ENCODE measurements at places on chromosomes 5 and 9.

- no peak for DNase-seq
Observed at GRCh38 chr5:96253140-96253539, 179.9 kb downstream of the PCSK1 start.

- DNase-seq = no peak
Observed at GRCh38 chr9:120405860-120406259, 174.1 kb downstream of the CDK5RAP2 start.

GRCh38 chr5:134459491-134459890 lies 47.8 kb upstream of the CDKN2AIPNL start:
- DNase-seq = no peak

GRCh38 chr5:66860199-66860975 lies 264.2 kb downstream of the MAST4 start:
- DNase-seq = no peak

DNA sequence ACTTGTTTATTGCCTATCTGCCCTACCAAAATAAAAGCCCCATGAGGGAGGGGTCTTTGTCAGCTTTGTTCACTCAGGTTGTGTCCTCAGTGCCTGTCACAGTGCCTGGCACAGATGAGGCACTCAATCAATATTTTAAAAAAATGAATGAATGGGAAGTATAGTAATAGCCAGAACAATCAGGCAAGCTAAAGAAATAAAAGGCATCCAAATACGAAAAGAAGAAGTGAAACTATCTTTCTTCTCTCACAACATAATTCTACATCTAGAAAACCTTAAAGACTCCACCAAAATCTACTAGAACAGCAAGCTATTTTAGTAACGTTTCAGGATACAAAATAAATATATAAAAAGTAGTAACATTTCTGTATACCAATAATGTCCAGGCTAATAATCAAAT lies 37.8 kb upstream of the C5orf63 start:
- no peak for DNase-seq

- no peak for DNase-seq
Observed at GRCh38 chr9:134469041-134469875, 143.0 kb downstream of the RXRA start.

DNA sequence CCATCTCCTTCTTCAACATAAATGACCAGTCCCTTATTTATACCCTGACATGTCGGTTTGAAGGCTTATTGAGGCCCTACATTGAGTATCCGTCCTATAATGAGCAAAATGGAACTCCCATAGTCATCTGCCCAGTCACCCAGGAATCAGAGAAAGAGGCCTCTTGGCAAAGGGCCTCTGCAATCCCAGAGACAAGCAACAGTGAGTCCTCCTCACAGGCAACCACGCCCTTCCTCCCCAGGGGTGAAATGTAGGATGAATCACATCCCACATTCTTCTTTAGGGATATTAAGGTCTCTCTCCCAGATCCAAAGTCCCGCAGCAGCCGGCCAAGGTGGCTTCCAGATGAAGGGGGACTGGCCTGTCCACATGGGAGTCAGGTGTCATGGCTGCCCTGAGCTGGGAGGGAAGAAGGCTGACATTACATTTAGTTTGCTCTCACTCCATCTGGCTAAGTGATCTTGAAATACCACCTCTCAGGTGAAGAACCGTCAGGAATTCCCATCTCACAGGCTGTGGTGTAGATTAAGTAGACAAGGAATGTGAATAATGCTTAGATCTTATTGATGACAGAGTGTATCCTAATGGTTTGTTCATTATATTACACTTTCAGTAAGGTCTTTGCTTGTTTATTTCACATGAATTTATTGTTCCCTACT lies 38.2 kb upstream of the BTNL3 start:
- no peak for DNase-seq

GRCh38 chr9:34993502-34994259 lies 4.1 kb downstream of the DNAJB5 start:
- peak; percentile 43 for DNase-seq

GRCh38 chr5:160506006-160507004 lies 84.7 kb downstream of the PTTG1 start:
- DNase-seq = peak; percentile 27

DNA sequence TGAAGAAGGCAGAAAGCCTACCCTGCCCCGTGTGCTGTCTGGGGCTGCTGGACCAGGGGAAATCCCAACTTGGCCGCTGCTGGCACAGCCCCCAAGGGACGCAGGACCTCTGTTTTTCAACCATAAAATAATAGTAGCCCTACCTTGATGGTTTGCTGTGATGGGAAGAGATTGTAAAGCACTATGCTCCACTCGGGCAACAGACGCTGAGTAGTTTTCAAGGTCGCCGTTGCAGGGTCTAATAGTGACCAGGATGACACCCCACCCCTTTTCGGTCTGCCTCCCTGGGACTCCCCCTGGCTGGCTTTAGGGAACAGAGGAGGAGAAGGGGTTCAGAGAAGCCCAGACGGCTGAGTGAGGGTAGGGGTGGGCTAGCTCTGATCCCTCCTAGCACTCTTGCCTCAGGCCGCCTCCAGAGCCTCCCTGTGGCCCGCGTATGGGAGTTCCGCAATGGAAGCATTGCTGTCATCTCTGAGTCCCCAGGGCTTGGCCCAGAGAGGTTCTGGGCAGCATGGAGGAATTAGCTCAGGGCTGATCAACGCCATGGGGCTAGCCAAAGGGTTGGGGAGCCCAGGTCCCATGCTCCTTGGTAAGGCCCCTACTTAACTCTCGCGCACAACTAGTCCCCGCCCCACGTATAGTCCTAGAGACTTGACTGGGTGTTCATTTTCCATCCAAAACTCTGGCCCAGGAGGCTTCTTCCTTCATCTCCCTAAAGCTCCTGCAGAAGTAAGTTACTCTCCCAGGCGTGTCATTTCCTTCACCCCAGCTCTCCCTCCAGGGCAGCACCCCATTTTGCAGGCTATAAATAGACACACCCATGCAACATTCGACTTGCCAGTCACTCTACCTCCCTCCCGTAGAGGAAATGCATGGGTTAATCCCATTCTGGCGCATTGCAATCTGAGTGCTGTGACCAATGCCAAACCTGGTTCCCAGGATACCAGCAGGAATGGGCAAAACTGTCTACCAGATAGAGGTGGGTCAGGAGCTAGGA lies 1.1 kb upstream of the IRF1 start:
- DNase-seq = peak; percentile 29

GRCh38 chr5:33423018-33423630 lies 17.6 kb upstream of the TARS1 start:
- no peak for DNase-seq

GRCh38 chr9:121943463-121943862 lies 149.6 kb downstream of the TTLL11 start:
- no peak for DNase-seq

GRCh38 chr9:72464857-72465592 lies 56.4 kb upstream of the TMC1 start:
- DNase-seq = no peak

GRCh38 chr9:93958819-93959682 lies 3.9 kb upstream of the BARX1 start:
- DNase-seq = no peak

- DNase-seq = no peak
Observed at GRCh38 chr5:68074633-68075032, 140.9 kb upstream of the PIK3R1 start.

GRCh38 chr5:158765407-158765806 lies 334.3 kb downstream of the EBF1 start:
- no peak for DNase-seq

DNA sequence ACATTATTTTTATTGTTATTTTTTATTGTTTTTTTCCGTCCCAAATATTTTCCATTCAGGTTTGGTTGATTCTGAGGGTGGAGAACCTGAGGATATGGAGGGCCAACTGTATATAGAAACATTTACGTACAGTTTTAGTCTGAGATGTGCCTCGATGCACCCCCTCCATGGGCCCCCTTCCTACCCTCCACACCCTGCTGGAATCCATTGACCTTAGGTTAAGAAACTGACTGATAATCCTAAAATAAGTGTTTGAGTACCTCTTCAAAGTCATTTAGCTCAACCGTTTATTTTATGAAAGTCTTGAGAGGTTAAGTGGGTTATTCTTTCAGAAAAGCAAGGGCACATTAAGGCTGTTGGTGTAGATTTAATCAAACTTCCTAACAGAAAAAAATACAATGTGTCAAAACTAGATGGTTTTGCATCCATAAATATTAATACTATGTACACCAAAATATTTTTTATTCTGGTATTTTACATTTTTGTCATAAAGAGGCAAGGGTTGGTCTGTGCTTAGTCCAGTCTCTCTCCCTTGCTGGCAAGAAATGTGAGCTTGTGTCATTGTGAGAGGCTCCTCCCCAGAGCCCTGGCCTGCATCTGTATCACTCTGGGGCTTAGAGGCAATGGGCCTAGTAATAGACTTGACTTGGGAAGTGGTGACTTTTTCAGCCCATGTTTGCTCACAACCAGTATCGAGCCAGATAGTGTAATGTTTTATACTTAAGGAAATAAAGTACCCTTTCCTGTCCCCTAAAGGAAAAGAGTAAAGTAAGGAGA lies 15.7 kb downstream of the MTRR start:
- no peak for DNase-seq

DNA sequence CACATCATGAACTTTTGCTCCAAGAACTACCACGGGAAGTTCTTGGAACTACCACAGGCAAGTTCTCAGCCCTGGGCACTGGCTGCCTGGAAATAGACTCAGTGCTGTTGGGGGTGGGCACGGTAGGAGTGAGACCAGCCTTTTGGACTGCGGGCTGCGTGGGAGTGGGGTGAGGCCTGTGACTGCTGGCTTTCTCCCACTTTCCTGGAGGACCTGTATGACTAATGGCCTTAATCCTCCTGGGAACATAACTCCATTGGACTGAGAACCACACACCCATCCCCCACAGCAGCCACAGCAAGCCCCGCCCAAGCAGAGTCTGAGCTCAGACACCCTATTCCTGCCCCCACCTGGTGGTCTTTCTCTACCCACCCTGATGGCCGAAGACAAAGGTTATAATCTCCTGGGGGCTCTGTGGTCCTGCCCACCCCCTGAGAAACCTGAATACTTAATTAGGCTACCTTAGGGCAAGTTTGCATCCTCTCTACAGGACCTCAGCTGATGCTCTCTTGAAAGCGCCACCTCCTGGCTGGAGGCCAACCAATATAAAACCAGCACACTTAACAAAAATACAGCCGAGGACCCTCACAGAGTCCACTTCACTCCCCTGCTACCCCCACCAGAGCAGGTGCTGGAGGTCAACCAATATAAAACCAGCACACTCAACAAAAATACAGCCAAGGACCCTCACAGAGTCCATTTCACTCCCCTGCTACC lies 112.6 kb downstream of the CACNA1B start:
- DNase-seq = no peak

DNA sequence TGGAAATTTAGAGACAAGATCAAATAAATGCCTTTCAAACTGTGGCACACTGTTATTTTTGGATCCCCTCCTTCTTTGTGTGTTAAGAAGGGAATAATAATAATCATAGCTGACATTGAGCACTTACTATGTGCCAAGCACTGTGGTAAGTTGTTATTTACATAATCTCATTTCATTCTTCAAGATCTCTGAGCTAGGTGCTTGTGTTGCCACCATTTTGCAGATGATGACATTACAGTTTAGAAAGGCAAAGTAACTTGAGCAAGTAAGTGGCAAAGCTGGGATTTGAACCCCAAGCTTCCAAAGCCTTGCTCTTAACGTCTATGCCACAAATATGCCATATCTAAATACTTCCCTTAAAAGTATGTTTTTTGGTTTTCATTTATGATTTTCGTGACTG lies 121.8 kb upstream of the TMEM161B start:
- no peak for DNase-seq

DNA sequence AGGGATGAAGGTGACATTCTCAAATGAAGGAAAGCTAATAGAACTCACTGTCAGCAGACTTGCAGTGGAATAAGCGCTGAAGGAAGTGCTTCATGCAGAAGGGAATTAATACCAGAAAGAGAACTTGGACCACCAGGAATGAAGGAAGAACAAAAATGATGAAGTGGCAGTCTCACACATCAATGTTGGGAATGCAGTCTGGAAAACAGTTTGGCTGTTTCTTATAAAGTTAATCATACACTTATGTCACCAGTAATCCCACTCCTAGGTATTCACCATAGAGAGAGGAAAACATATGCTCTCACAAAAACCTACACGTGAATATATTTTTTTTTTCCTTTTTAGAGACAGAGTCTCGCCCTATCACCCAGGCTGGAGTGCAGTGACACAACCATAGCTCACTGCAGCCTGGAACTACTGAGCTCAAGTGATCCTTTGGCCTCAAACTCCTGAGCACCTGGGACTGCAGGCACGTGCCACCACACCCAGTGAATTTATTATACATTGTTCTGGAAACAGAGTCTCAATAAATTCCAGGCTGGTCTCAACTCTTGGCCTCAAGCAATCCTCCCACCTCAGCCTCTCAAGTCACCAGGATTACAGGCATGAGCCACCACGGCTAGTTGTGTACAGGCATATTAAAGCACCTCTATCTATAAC lies 81.2 kb downstream of the ROR2 start:
- DNase-seq = no peak

DNA sequence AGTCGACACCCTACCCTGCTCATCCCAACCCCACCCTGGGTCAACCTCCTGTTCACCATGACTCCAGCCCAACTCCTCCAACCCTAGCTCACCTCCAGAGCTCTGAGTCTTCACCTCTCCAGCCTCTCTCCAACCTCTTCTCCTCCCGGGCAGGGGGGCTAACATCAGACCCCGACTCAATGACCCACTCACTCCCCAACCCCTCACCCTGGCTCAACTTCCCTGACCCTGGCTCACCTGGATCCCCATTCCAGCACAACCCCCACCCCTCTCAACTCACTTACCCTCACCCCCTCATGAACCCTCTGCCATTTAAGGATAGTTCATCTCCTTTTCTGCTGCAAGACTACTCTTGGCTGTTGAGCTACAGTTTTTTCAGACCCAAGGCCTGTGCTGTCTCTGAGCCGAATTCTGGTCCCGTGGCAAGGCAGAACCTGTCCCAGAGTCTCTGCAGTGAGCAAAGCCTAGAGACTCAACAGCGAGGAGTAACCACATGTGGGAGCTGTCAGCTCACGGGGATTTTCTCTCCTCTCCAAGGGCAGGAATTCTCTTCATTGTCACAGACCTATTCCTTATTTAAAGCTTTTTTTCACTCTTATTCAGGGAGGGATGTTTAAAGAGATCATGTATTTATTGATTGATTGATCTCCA lies 29.8 kb downstream of the ANKRD33B start:
- peak; percentile 74 for DNase-seq

DNA sequence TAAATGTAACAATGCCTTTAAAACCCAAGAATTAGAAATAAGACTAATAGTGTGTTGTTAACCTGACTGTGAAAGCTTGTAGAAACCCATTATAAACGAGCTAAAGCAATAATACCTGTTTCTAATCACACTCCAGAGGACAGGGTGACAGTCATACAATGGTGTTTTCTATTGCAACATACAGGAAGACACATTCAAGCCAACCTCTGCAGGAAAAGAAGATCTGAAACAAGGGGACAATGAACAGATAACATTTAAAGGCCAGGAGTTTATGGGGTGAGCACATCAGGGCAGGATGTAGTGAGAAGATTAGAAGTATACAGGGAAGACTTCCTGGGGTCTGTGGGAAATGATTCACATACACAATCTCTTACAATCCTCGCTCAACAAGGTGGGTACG lies 13.8 kb downstream of the BARHL1 start:
- DNase-seq = no peak

- DNase-seq = no peak
Observed at GRCh38 chr5:45440466-45440865, 255.7 kb downstream of the HCN1 start.

GRCh38 chr5:142979636-142980035 lies 209.5 kb downstream of the ARHGAP26 start:
- DNase-seq = no peak
